Fibroblast of skin of left quadriceps (primary cell): ENCODE measurements at places on chromosomes 16 and 17.

GRCh38 chr17:27807567-27808470, 7.5 kb upstream of the NOS2 start:
- DNase-seq, result no peak

GRCh38 chr16:49811644-49812334, 44.1 kb downstream of the ZNF423 start:
- DNase-seq, result no peak

DNA sequence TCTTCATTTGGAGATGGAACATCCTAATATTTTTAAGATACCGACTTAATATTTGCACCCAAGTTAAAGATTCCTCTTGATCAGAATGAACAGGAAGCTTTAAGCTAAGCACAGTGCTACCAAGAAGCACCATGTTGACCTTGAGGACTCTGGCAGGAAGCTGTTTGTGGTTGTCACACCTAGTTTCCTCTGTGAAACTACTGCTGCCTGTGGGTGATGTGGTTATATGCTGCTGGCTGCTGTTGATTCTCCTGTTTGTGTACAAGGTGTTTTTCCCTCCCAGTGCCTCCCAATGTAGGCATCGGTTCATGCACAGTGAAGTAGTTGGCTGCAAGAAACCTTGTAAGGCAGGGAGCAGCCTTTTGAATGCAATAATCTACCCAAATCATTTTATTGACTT, 23.4 kb downstream of the RBL2 start:
- no peak for DNase-seq

DNA sequence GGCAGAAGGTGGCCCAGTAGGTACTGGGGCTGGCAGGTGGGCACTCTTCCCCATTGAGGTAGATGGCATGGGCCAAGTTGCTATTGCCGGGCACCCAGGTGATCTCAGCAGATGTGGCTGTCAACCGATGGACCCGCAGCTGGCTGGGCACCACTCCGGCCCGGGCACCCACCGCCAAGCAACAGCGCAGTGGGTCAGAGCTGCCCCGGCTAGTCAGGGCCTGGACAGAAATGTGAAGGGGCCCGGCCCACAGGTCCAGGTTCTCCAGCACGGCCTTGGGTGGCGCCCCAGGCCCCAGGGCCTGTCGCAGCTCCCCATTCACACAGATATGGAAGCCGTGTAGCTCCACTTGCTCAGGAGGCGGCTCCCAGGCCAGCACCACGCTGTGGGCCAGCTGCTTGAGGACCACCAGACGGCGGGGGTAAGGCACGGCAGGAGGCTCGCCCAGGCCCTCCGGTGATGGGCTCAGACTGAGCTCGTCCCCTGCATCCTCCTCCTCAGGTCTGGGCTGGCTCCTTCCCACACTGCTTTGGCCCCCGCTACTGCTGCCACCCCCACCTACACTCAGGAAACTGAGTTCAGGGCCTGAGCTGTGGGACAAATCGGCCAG, 16.5 kb downstream of the TSPOAP1 start:
- no peak for DNase-seq

GRCh38 chr16:53626161-53626560, 77.5 kb downstream of the RPGRIP1L start:
- no peak for DNase-seq

DNA sequence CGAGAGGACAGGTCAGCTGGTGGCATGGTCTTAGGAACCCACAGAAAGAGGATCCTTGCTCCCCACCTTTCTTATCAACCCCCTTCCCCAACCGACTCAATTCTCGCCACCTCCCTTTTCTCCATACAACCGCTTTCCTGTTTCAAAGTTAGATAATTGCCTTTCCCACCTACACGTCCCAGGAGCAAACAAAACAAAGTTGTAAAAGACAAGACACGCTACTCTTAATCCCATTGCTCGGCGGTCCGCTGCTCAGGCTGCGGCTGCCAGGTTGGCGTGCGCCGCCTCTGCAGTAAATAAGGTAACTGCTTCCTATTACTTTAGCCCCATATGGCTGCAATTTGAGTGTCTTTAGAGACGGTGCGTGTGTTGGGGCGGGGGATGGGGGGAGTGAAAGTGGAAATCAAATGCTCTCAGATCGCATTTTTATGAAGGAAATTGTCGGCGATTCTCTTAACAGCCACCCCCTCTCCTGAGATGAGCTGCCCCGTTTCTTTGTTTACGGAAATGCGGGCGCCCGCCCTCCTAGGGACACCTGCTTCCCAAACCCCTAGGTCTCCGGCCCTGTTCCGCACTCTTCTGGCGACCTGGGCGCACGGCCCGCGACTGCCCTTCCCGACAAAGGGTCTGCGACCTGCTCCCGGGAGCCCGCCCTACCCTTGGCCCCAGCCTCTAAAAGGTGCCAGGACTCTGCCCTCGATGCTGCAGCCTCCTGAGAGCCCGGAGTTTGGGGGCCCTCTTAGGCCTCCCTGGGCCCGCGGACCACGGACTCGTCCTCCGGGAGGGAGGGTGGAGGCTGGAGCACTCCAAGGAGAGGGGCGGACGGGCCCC, 3.7 kb upstream of the CBX8 start:
- DNase-seq, result no peak

- no peak for DNase-seq
These were observed 115.9 kb downstream of the PITPNC1 start for GRCh38 chr17:67492824-67493517.

GRCh38 chr16:49494891-49495566, 121.4 kb downstream of the C16orf78 start:
- no peak for DNase-seq

- no peak for DNase-seq
These were observed 3.4 kb upstream of the ACSF3 start for GRCh38 chr16:89090182-89090630.

DNA sequence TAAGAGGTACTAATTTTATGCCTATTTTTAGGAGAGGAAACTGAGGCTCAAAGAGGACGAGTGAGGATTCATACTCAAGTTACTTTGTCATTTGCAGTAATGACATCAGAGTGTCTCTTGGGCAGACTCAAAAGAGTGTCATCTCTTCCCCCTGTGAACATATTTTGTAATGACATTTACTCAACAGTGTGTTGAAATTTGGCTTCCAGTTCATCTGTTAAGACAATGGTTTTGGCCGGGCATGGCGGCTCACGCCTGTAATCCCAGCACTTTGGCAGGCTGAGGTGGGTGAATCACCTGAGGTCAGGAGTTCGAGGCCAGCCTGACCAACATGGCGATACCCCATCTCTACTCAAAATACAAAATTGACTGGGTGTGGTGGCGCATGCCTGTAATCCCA, 28.9 kb downstream of the WFDC1 start:
- no peak for DNase-seq

DNA sequence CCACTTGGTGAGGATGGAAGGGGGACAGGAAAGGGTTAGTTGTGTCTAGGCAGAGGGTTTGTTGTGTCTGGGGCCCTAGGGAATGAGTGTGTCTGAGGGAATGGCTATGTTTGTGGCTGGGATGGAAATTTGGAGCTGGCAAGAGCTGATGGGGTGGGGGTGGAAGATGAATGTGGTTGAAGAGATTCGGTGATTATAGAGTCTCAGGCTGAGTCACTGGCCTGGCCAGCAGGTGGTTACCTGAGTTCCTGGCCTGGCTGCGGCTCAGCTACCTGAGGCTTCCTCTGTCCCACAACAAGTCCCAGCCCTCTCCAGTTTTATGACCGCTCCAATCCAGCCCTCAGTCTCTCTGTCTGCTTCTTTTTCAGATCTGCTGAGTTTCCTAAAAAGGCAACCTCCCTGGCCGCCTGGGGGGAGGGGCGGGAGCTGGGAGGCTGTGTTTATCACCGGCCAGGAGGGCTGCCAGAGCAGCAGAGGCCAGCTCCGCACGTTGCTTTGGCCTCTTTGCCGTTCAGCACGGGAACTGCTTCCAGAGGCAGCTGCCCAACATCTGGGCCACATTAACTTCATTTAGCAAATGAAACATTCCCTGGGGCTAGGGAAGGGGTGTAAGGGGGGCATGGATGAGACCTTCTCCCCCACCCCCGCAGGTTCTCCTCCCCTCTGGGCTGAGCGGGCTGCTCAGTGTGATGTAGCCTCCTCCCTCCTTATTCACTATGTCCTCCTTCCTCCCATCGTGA, 21.8 kb downstream of the ITGB3 start:
- peak; percentile 89 for DNase-seq

- no peak for DNase-seq
These were observed 43.1 kb upstream of the SEC14L1 start for GRCh38 chr17:77097631-77098180.

DNA sequence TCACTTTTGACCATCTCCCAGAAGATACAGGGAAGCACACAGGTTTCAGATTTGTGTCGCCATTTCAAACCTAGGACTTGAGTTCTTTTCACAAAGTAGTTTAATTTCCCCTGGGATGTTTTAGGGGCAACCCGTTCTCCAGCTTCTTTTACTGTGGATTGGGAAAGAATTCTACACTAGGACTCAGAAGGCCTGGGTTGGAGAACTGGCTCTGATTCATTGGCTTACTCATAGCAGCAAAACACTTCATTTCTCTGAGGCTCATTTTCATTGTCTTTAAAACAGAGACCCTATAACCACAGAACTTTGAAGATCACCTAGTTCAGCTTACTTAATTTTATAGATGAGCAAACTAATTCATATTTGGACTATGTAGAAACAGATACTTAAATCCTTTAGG, 175.9 kb upstream of the SALL1 start:
- DNase-seq, result no peak

- DNase-seq, result no peak
These were observed 165.4 kb downstream of the PITPNC1 start for GRCh38 chr17:67542219-67543114.

- DNase-seq, result no peak
These were observed 259.9 kb downstream of the IRF8 start for GRCh38 chr16:86158688-86159360.

DNA sequence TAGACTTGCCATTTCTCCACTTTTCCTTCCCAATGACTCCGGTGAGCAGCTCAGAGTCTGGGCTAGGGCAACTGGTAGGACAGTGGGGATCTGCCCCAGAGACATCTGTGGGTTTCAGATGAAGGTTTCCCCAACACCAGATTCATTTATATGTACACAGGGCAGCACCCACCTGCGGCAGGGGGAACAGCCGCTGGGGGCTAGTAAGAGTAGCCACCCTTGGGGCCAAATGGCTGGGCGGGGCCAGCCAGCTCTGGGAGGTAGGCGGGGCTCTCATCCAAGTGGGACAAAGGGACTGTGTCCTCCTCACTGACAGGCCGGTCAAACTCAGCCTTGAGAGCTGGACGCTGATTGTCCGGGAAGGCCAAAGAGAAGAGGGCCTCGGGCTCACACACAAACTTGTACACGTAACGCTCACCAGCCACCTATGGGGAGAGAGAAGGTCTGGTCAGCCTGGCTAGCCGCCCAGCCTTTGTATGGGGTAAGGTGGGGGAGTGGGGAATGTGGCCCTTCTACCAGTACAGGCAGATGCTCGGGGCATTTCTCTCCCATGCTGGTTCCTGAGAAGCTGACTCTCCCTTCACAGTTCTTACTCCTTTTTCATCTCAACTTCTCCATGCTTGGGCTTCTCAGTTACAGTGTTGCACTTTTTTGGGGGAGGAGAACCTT, 17.7 kb downstream of the ETV4 start:
- DNase-seq, result no peak

DNA sequence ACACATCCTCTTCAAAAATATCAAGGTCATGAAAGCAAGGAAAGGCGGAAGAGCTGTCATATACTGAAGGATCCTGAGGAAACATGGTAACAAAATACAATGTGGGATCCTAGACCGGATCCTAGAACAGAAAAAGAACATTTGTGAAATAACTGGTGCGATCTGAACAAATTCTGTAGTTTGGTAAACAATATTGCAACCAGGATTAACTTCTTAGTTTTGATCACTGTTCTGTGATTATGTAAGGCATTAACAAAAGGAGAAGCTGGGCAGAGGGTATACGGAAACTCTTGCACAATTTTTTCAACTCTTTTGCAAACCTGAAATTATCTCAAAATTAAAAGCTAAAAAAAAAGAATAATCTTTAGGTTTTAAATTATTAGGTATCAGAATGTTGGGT, 109.7 kb downstream of the TRIM37 start:
- no peak for DNase-seq

DNA sequence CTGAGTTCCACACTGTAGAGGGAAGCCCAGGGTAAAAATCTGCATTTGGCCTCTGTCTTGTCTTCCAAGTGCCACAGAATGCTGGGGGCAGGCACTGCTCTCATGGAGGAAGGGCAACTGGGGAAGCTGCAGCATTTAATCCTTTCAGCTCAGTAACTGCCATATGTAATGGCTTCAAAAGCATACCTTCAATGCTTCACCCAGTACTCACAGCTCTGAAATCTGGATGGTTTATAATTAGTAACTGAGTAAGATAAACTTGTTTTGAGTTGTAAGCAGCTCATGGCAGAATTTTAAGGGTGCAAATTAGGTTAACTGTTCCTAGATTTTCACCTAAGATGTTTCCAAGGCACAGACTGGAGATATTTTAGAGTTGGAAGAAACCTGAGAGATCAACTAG, 24.5 kb downstream of the PMP22 start:
- no peak for DNase-seq

GRCh38 chr16:79047337-79047736, 553.2 kb downstream of the MAF start:
- no peak for DNase-seq

DNA sequence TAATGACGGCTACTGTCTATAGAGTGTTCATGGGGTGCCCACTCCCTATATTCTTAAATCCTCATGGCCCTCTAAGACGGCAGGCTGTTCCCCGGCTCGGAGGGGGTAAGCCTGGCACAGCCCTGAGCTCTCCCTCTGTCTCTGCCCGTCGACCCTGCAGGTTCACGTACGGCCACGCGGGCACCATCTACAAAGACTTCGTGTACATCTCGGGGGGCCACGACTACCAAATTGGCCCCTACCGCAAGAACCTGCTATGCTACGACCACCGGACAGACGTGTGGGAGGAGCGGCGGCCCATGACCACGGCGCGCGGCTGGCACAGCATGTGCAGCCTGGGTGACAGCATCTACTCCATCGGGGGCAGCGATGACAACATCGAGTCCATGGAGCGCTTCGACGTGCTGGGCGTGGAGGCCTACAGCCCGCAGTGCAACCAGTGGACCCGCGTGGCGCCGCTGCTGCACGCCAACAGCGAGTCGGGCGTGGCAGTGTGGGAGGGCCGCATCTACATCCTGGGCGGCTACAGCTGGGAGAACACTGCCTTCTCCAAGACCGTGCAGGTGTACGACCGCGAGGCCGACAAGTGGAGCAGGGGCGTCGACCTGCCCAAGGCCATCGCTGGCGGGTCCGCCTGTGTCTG, 13.2 kb downstream of the KLHL36 start:
- no peak for DNase-seq

GRCh38 chr16:726438-727290, at the start of the genes CCDC78 and HAGHL:
CCDC78 (minus strand) TSS chr16:726443; CDS start chr16:726367, 76 bp downstream.
HAGHL (plus strand) TSS chr16:727106; CDS start chr16:727510, 404 bp downstream.
- DNase-seq, result no peak

GRCh38 chr16:28597692-28598261, 927 bp upstream of the SULT1A2 start:
- no peak for DNase-seq
